ENCODE measurements at places on chromosomes 7 and 10.

- no peak for DNase-seq
Measured at GRCh38 chr7:3844540-3845151, 543.6 kb downstream of the SDK1 start.

DNA sequence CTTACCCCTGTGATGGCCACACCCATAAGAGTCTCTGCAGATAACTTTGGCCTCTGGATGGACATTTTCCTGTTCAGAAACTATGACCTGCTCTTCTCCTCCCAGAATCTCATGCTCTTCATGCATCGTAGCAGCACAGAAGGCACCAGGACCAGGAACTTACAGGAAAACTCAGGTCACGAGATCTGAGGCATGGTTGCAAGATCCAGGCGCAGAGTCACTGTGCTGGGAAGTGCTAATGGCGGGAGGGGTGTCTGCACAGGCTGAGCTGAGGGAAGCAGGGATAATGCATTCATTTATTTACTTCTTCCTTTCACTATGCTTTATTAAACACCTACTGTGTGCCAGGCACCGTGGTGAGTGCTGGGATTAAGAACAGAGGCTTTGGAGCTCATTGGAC lies 48.2 kb upstream of the LOXL4 start:
- DNase-seq: no peak

DNA sequence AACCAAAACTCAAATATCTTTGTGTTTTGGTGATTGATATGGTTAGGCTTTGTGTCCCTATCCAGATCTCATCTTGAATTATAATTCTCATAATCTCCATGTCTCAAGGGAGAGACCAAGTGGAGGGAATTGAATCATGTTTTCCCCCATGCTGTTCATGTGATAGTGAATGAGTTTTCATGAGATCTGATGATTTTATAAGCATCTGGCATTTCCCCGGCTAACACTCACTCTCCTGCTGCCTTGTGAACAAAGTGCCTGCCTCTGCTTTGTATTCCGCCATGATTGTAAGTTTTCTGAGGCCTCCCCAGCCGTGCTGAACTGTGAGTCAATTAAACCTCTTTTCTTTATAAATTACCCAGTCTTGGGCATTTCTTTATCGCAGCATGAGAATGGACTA lies 419.5 kb downstream of the SH2D4B start:
- no peak for DNase-seq

DNA sequence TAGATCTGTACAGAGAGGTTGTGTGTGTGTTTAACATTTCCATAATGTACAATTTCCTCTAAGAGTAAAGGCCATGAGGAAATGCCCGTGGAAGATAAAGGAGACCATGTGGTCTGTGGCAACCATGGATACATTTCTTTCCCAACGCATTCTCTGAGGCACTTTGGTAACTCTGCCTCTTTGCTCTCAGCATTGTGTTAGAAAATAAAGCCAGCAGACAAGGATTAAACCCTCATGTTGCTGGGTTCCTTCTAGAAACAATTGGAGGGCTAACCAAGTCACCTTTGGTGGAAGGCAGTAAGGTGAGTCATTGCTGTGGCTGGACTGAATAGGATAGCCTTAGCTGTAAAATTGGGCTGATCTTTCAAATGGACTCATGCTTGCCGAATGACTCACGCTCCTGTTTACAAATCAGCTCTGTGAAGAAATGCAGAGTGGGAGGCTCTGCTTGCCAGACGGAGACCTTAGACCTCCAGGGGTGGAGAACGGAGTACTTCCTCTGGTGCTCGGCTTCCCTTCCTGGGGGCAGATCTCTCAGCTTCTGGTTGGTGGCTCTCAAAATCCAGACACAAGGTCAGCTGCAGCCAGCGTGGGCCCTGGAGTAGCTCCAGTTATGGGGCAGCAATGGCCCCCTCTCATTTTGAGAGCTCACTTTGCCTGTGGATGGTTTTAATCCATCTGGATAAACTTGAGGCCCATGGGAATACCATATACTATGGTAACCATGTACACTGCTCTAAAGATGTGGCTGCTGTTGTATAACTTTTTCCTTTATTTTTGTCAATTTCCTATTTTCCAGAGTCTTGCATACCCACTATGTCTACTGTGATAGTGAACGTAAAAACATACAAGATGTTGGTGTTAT lies 137.3 kb downstream of the TCF7L2 start:
- DNase-seq: no peak

Data from activated naive CD4-positive, alpha-beta T cell treated with Interleukin-2 at 50 U/mL for 16 hours (primary cell).